ENCODE measurements at places on chromosomes 4 and X. TPM values are rescaled to one million over a fixed set of nuclear protein-coding genes. Genes with fewer than 3 reads are reported as not detected.

- no peak for DNase-seq
Observed at GRCh38 chrX:120302434-120302833, 8.8 kb downstream of the TMEM255A start.

Gene MSMO1
- 36.3 TPM for polyA plus RNA-seq

Gene SERPINA7
- not detected for polyA plus RNA-seq

DNA sequence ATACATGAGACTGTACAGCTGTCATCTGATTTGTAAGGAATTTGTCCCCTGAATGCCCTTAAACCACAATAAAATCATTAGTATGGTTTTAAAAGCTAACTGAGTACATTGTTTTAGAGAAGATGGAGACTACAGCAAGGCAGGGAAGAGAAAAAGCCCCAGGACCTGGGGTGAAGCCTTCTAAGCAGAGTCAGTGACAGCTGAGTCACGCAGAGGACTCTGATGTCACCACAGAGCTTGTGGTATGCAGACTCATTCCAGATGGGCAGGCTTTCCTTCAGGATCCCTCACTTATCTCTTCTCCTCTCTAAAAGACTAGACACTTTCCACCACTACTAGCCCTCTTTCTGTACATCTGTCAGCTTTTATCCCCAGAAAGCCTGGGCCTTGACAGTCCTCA, 97.1 kb upstream of the ATOH1 start:
- peak; percentile 9 for DNase-seq

Gene OPHN1
- 0.78 TPM for polyA plus RNA-seq

- DNase-seq = no peak
Observed at GRCh38 chr4:181478656-181479055, 764.5 kb upstream of the TENM3 start.

Gene MGAT4D
- polyA plus RNA-seq = not detected

DNA sequence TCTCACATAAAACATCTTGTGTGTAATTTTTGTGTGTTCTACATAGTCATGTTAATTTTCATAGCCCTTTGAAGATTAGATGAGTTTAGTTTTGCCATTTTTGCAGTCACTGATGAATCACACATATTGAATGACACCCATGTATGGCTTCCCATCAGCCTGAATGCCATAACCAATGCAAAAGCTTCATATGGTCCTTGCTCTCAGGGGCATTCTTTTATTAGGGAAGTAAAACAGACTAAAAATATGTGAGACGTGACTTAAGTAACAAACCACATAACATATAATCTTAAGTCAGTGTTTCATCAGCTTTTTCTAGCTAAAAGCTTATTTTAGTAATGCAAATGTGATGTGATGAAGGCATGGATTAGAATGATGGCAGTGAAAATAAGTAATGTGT, 8.2 kb downstream of the SLC25A4 start:
- DNase-seq = no peak

GRCh38 chr4:168509786-168510185, 12.9 kb downstream of the PALLD start:
- DNase-seq = no peak

Gene AGTR2
- not detected for polyA plus RNA-seq

GRCh38 chrX:153245288-153245731, 66.2 kb downstream of the MAGEA1 start:
- peak; percentile 26 for DNase-seq

- DNase-seq = no peak
Observed at GRCh38 chr4:173235050-173235449, 66.4 kb downstream of the GALNT7 start.
